Activated naive CD8-positive, alpha-beta T cell treated with anti-CD3 and anti-CD28 coated beads, Interleukin-2, amount 50 U/mL, for 16 hours (primary cell): ENCODE measurements at places on chromosomes 7 and 10.
A peak's percentile ranks its signal among the peaks of the same experiment; 100 is the strongest.

DNA sequence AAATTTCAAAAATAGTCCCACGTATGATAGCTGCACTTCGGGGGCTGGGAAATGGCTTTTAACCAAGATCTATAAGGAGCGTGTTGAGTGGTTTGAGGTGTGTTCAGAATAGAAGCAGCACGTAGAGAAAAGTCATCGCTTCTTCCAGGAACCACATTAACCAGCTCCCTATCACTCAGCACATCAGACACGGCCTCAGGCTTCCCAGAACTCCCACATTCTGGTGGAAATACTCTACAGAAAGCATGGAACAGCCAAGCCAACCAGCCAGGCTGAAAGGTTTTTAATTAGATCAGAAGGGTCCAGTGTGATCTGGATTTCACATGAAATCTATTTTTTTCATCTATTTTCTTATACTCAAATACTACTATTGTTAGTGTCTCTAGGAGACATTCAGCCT, 231.5 kb upstream of the NRP1 start:
- DNase-seq, result no peak

- DNase-seq, result no peak
Observed at GRCh38 chr10:28094121-28094520, 95.2 kb upstream of the ODAD2 start.

DNA sequence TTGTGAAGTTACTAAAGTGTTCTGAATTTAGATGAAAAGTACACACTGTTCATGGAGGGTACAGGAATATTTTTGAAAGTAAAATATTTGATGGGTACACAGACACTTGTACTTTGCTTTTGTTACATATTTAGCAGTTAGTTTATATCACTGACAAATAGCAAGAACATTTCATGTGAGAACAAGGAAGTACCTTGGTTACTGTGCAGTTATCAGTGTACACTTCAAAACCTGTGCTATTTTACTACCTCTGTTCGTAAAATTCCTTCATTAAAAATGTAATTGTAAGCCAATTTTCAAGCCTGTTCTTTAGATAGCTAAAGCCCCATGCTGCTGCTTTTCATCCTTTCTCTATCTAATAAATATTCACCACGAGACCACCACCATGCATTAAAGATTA, 39.8 kb upstream of the WASL start:
- DNase-seq, result no peak

DNA sequence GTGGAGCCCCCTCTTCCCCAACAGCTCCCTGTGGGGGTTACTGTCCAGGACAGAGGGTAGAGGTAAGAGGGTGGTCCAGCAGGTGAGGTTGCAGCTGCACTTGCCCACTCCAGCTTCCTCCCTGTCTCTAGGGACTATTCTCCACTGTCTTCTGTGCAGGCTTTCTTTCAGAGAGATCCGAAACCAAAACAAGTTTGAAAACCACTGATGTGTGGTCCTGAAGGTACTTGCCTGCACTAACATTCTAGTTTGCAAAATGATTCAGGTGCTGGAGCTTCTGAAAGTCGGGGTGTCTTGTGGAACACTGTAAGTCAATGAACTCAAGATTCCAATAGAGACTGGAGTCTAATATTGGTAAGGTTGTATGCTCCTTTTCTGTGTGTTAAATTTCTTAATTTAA, 63.1 kb downstream of the BLNK start:
- no peak for DNase-seq

DNA sequence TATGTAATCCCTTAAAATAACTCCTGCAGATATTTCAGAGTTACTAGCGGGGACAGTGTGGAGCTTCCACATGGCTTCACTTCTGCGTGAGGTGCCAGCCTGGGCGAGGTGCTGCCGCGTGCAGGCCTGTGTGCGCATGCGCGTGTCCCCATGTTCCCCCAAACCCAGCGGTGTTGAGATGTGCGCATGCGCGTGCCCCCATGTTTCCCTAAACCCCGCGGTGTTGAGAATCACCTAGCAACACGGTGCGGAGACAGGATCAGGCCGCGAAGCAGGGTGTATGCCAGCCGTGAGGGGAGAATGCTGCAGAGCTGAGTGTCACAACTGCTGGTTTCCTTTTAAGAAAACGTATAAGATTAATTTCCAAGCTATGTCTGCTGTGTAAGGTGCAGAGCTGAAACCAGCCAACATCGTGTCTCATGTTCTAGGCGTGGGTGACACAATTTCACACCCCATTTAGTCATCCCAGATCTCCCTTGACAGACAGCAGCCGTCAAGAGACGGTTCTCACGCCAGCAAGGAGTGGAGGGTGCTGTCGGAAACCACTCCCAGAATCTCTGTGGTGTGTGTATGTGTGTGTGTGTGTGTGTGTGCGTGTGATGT, 71.9 kb upstream of the ADARB2 start:
- no peak for DNase-seq

DNA sequence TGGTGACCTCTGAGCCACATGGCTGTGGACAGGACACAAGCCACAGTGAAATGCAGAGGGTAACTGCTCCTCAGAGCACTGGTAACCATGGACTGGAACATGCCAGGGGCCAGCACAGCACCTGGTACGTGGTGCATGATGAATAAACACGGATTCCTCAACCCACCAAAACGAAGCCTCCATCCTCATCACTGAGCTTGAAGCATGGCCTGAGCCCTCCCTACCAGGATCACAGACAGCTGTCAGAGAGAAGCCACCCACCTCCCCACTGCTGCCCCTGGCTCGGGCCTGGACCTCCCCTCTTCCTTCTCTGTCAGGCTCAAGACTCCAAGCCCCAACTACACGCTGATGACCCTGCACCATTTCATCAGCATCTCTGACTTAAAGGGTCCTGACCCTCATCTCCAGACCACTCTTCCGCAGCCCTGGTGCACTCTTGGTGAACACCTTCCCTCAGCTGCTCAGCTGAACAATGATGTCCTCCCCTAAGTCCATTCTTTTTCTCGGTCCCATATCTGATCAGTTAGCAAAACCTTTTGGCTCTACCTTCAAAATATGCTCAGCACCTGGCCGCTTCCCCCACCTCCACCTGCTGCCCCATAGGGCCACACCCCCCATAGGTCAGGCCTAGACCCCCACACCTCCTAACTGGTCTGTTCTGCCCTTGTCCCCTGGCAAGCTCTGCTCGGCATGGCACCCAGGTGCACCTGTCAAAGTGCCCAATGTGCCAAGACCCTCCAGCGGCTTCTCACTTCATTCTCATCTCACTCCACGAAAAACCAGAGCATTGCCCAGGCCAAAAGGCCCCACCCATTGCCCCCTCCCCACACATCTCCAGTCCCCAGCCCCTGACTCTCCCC, 141.1 kb downstream of the MAPK8 start:
- no peak for DNase-seq

- DNase-seq, result no peak
Observed at GRCh38 chr7:100124301-100125230, 2.2 kb upstream of the MBLAC1 start.

DNA sequence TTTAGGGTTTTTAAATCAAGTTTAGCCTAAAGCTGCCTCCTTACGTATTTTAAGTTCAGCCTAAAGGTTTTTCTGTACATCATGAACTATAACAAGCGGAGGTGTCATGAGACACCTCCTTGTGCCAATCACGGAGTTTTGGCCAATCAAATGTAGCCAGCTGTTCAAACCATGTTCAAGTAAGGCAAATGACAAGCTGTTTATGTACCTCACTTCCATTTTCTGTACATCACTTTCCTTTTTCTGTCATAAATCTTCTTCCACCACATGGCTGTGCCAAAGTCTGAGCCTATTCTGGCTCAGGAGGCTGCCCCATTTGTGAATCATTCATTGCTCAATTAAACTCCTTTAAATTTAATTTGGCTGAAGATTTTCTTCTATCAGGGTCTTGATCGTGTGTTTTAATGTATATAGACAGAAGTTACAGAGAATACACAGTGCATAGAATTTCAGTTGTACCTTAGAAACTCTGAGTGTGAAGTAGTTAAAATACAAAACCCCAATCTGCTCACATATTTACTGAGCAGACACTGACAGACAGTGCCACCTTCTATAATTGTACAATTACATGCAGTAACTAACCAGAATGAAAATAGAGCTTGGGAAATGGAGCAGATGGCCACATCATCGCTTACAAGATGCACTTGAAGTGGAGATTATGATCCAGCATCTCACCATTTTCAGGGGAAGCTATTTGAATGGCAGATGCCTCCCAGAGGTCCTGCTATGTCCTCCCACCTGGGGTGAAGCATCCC, 76.9 kb upstream of the LANCL2 start:
- DNase-seq, result no peak

DNA sequence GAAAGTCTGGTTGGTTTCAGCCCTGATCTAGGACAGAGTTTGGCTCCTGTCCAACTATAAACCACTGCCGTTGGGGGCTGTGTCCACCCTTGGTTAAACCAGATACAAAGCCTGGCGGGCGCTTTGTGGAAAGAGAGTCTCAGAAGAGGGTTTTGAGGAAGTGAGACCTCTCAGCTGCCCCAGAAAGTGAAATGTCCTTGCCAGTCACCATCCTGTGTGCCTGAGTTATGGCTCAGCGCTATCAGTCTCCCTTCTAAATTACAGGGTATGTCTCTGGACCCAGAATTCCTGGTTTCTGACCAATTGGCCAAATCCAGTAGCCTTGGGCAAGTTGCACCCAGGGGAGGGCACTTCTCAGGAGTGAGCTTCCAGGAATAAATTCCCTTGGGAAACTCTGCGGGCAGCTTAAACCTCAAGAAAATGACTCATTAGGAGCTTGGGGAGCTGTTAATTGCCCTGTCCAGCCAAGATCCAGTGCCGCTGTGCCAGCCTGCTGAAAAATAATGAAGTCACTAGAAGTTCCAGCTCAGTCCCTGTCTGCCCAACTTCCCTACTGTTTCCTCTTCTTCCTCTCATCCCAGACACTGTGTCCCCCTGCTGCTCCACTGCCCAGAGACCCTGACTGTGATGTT, 66.7 kb upstream of the PDZD8 start:
- DNase-seq, result no peak

DNA sequence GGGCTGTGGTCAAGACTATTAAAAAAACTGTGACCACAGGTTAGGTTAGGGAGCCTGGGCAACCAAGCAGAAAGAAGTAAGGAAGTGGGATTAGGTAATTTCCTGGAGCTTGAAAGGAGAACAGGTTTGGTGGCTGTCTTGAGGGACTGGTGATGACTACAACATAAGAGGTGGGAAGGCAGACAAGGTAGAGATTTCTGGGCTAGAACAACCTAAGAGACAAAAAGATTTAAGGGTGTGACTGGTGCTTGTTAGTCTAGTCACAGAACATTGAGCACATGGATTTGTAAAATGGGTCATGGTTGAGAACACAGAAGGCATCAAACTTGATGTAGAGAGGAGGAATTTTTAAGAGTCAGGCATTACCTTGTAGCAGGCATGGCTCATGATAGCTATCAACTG, 123.7 kb upstream of the ASAH2 start:
- DNase-seq, result no peak

DNA sequence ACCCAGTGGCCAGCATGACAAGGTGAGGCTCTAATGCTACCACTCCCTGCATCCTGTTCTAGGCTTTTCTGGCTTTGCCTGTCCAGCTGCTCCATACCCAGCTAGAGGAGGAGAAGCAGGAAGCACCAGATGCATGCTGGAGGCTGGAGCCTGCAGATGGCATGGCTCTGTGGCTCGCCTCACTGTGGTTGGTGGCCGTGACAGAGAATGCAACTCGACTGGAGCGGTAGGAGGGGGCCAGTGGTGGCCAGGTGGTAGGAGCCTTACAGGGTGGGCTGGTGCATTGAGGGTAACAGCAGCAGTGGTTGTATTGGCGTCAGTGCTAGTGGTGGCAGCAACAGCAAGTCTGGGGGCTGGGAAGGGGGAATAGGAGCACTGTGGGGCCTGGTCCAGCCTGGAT, 128.6 kb downstream of the ZNF248 start:
- DNase-seq, result no peak

DNA sequence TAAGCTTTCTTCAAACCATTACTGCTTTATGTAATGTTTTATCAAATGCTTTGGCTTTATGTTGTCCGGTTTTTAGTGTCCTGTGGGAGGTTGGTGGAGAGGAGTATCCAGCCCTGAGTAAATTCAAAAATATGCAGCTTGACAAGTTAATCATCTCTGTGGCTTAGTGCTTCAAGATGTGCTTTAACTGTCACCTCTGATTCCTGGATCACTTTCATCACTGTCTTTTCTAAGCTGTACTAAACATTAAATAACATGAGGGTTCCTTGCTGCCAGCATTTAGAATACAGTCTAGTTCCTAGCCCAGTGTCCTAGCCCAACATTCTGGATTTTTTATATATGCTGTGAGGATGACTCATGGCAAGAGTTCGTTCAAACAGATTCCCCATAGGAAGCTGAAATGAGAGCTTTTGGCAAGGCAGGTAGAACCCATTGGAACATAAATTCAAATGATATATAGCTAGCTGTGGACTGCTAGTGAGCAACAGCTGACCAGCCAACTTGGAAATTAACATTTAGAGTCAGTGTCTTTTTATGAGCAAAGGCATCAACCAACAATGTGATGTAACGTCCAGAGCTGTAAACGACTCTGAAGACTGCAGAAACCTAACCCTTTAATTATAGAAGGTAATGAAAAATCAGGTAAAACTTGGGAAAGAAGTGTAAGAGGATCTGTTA, 80.6 kb upstream of the OIT3 start:
- no peak for DNase-seq

- DNase-seq, result no peak
Observed at GRCh38 chr10:93026072-93026471, 34.5 kb upstream of the CYP26C1 start.

- peak; percentile 10 for DNase-seq
Observed at GRCh38 chr10:114821915-114822443, 399 bp downstream of the FHIP2A start.

- no peak for DNase-seq
Observed at GRCh38 chr10:122617476-122618270, 57.1 kb downstream of the DMBT1 start.

DNA sequence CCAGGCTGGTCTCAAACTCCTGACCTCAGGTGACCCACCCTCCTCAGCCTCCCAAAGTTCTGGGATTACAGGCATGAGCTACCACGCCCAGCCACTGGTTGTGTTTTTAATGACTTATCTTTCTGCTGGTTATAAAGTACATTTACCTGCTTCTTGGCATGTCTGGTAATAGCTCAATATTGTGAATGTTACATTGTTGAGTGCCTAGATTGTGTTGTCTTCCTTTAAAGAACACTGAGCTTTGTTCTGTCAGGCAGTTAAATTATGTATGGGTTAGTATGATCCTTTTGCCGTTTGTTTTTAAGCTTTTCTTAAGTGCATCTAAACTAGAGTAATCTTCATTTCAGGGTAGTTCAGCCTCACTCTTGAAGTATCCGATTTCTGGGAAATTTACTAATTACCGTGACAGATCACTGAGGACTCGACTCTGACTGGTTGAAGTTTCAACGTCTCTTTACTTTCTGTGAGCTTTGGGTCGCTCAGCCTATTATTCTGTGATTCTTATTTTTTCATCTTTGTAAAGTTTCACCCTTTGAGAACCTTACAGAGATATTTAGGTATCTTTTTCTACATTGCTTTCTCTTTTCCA, 617.4 kb downstream of the SORCS1 start:
- no peak for DNase-seq

- DNase-seq, result no peak
Observed at GRCh38 chr10:132296666-132297443, 10.9 kb downstream of the STK32C start.

- DNase-seq, result no peak
Observed at GRCh38 chr10:42938351-42938750, 138.5 kb upstream of the RET start.
